ENCODE measurements at places on chromosomes 1 and 21. TPM values are rescaled to one million over a fixed set of nuclear protein-coding genes. Genes with fewer than 3 reads are reported as not detected.

Gene CAMK2N1
- total RNA-seq = 109 TPM

GRCh38 chr1:71350805-71351204 is 270.0 kb upstream of the ZRANB2 start:
- DNase-seq = no peak

DNA sequence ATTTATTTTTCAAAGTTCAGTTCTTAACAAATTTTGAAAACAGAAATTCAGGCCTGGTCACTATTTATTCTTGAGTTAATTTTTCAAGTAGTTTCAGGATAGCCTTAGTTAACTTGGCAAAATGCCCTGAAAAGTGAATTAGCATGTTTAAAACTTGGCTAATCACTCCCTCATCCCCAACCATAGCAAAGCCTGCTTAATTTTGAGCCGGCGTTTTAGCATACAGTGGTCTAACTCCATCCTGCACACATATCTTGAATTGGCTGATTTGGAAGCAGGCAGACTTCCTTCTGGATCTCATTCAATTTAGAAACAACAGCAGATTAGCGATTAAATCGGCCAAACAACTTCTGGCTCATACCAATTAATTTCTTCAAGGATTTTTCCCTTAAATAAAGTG is 439.2 kb downstream of the PTBP2 start:
- DNase-seq = no peak

DNA sequence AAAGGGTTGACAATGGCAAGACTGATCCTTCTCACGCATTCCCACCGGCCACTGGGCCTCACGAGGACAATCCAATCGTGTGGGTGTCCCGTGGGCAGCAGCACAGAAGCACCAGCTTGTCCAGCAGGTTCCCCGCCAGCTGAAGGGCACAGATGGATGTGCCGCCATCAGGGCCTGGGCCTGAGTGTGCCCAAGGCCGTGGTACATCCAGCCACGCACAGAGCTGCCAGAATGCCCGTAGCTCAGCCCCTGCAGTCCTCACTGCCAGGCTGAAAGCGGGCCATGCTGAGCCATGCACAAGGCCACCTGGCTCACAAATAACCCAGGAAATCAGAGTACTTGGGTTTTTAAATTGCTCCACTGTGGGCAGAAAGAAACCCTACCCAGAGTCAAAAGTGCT is 7.0 kb downstream of the NPHP4 start:
- DNase-seq = no peak

Gene TMEM200B
- 0.82 TPM for total RNA-seq

Gene KRTAP13-2
- not detected for total RNA-seq

GRCh38 chr1:171683870-171684269 is 31.4 kb upstream of the MYOC start:
- DNase-seq = no peak

Gene BGLAP
- total RNA-seq = not detected

GRCh38 chr1:177526201-177526600 is 355.4 kb downstream of the BRINP2 start:
- no peak for DNase-seq

Gene FAM163A
- total RNA-seq = 0.41 TPM

DNA sequence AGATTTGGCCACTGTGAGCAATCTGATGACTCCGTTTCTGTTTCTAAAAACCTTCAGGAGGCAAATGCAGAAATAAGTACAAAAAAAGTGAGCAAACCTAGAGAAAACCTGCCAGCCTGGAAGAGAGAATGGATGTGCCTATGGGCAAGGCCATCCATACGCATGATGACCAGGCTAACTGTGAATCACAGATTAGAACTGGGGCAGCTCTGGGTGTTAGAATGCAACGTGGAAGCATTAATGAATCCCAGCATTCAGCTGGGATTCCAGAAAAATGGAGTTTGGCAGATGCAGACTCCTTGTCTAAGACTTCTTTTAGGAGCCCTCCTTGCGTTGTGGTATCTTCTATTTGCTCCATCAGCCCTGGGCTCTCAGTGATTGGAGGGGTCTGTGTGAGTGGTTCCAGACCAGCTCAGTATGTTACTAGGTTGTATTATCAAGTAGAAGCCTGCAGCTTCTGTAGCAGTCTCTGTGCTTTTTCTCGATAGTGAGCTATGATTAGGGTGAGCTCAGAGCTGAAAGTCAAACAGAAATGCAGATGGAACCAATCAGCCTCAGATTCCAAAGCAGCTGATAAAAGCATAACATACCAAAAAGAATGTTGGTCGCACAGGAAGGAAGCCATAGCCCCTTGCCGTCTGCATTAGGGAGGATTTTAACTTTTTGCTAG is 154.0 kb downstream of the PSMG1 start:
- DNase-seq = no peak

Gene ADORA3
- total RNA-seq = 1.6 TPM

Gene ESPN
- total RNA-seq = not detected

Gene KIAA1614
- total RNA-seq = 5.7 TPM
